Stimulated activated CD4-positive, alpha-beta T cell treated with anti-CD3 and anti-CD28 coated beads, TNF-alpha, amount 100 ng/mL, for 48 hours (primary cell): ENCODE measurements at places on chromosomes 5 and 9.
A peak's percentile ranks its signal among the peaks of the same experiment; 100 is the strongest.

- DNase-seq = no peak
These were observed 65.6 kb downstream of the COL5A1 start for GRCh38 chr9:134707031-134707680.

DNA sequence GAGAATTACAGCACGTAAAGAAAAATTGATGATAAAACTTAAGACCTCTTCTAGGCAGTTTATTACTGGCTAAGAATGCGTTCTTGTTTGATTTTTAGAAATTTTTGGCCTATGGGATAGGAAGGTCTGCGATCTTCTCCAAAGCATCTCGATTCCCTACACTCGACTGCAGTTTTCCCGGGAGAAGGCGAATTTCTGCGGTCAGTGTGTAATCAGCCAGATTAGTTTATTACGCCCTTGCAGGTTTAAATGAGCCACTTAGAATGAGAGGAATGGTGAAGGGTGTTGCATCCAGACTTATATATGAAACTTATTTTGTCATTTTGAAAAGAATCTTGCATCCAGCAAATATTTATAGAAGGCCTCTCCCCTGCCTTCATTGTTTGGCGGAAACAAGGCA, 1.2 kb downstream of the MTAP start:
- DNase-seq = no peak

GRCh38 chr5:92002721-92003274, 619.7 kb upstream of the ARRDC3 start:
- DNase-seq = no peak

- no peak for DNase-seq
These were observed 28.3 kb downstream of the BARHL1 start for GRCh38 chr9:132610661-132611060.

GRCh38 chr5:3317051-3317795, 278.4 kb upstream of the IRX1 start:
- DNase-seq = no peak

DNA sequence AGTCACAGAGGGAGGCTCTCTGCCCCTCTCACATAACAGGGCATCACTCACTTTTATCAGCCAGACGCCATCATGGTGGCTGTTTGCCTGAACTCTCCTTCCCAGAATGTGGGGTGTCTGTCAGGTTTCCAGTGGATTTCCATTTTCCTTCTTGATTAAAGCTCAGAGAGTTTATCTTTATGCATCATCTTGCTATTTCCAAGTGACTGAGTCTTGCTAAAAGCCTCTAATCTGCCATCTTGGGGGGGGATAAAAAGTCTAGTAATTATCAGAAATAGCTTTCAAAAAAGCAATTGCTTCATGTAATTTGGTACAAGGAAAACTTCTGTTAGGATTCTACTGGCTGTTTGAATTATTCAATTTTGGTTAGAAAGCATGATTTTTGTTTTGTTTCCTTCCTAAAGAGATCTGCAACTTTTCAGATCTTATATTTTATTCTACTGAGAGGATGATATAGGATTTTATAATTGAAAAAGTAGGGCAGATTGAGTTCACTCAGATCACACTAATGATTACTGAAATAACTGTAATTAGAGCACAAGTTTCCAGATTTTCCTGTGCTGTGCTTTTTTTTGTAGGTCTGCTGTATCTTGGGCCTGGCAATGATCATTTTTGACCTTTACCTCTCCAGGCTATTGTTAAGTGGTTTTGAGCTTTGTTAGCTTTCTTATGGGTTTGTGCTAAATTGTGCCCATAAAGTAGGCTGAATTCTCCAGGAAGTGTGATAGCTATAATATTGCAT, 661.5 kb downstream of the TLE4 start:
- no peak for DNase-seq

- no peak for DNase-seq
These were observed 67.7 kb downstream of the NDFIP1 start for GRCh38 chr5:142176255-142176654.

- no peak for DNase-seq
These were observed 39.3 kb upstream of the MVB12B start for GRCh38 chr9:126287166-126287866.

DNA sequence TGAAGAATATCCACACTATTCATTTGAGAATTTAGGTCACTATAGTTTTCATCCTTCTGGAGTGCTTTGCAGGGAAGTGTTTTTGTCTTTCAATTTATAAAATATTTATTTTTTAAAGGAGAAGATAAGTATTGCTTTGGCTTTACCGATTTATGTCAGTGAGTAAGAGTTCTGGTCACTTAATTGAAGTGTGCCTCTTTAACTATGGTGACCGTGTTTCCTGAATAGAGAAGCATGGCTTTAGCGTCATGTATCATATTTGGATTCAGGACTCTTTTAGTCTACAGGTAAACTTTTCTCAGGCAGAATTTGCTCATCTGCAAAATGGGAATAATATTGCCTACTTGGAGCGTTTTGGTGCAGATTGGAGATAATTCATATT, 902 bp downstream of the BDP1 start:
- DNase-seq = no peak

DNA sequence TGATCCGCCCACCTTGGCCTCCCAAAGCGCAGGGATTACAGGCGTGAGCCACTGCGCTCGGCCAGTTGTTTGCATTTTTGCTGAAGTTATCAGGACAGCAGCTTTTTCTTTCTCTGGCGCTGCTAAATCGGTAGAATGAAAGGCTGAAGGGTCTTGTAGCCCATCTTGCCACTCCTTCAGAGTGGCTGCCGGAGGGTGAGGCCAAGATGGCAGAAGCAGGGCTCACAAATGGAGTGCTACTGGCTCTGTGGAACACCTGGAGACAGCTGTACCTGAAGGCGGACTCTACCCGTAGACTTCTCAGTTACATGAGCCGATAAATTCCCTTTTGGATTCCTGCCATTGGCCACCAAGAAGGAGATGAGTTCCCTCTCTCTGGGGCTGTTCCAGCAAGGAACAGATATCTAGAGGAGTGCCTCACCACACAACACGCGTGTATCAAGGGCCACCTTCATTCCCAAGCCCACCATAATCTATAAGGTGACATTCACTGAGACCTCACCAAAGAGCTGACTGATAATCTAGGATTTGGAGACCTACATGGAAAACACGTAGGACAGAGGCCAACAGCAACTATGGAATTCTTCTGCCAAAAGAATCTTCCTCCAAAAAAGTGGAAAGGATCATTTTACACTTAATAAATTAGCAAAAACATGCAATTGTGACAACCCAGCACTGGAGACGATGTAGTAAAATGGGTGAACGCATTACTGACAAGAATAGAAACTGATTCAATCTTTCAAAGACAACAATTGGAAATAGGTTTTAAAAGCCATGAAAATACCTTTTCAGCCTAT, 21.8 kb downstream of the STK10 start:
- DNase-seq = no peak

- no peak for DNase-seq
These were observed 13.8 kb upstream of the CDC23 start for GRCh38 chr5:138226910-138227309.

DNA sequence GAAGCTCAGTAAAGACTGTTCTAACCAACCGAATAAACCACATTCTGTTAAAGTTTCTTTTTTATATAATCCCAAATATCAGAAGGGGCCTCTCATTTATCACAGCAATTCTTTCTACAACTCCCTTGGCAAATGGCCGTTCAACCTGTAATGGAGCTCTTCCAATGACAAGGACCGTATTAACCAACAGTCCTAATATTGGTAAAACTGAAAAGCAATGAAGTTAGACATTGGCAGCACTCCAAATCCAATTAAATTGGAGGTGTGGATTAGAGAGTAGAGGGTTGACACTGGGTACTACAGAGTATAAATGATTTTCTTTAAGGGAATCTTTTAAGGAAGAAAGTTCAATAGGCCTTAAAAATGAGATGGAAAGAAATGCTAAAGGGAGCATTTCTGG, 842 bp downstream of the TMED7 start:
- DNase-seq = no peak

GRCh38 chr9:22238809-22239684, 207.6 kb upstream of the DMRTA1 start:
- no peak for DNase-seq

DNA sequence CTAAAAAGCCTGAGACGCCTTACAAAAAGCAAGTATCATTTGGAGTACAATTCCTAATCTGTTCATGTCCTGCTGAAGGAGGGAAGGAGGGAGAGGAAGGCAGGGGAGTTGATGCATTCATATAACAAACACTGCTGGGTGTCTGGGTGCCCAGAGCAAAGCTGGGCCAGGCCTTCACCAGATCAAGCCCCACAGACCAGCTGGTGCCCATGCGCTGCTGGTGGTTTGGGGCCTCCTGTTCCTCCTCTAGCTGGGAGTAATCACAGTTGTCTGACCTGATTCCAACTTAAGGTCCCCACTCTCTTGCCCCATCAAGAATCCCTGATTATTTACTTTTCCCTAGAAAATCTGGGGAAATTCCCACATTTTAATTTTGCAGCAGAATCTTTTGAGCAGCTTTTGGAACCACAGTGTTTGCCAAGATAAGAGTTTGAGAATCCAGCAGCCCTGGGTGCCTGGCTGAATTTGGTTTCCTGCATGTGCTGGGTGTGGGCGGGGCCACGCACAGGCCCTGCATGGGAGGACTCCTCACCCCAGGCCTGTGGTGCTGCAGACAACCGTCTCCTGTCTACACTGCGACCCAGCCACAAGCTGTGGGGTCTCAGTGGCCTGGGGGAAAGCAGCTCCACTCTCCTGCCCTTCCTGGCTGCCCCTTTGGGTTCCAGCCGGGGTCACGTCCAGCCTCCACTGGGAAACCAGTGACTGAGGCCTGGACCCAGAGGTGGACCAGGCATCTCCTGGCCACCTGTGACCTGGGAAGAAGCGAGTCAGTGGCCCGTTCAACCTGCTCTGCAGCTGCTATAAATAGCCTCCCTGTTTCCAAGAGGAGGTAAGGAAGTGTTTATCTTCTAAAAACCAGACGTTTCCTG, 47.5 kb downstream of the NEURL1B start:
- DNase-seq = no peak

- no peak for DNase-seq
These were observed 8.0 kb downstream of the DMXL1 start for GRCh38 chr5:119078861-119079260.

DNA sequence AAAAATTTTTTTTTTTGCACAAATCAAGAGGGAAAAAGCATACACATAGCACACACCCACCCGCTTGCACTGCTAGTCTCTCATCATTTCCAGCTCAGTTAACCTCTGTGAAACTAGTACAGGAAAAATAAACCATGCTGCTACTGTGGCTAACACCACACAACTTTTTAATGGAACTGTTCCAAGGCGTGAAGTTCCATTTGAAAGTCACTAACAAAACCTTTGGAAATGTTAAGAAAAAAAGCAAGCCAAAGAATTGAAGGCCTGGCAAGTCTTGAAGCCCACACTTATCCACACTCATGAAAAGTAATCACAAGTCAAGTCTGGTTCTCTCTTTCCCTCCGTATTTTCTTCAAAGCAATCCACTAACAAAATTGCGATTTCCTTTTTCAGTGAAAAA, 116.3 kb downstream of the FANCC start:
- DNase-seq = no peak

DNA sequence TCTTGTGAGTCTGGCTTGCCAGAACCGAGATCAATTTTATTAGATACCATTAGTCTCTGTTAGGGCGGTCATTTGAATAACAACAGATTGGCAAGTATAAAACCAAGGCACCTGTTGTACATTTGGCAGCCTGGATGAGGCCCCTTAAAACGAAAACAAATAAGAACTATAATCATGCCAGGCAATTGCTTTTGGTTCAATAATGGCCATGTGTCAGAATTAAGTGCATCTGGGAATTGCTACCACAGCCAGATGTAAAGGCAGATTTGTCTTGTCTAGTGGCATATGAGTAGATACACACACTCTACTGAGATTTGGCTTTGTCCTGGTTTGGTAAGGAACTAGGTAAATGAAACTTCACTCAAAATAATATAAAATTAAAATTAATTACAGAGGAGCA, 1046.2 kb upstream of the DMAC1 start:
- no peak for DNase-seq

DNA sequence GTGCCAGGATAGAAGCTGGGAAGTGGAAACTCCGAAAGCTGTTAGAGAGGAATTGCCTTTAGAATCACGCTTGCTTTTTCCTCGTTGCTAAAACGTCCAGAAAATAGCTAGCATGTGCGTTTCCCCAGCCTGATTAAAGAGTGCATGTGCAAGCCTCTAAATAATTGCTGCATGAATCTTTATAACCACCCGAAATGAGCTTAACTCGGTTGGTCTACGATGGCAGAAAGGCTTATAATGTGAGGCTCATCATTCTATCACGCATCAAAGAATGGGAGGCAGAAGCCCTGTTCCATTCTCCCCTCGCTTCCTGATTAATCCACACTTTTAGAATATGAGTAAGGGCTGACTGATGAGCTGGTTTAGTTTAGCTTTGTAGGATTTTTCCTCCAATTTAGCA, 394.6 kb upstream of the WWC1 start:
- DNase-seq = no peak

GRCh38 chr5:22542340-22542739, 310.8 kb downstream of the CDH12 start:
- no peak for DNase-seq

DNA sequence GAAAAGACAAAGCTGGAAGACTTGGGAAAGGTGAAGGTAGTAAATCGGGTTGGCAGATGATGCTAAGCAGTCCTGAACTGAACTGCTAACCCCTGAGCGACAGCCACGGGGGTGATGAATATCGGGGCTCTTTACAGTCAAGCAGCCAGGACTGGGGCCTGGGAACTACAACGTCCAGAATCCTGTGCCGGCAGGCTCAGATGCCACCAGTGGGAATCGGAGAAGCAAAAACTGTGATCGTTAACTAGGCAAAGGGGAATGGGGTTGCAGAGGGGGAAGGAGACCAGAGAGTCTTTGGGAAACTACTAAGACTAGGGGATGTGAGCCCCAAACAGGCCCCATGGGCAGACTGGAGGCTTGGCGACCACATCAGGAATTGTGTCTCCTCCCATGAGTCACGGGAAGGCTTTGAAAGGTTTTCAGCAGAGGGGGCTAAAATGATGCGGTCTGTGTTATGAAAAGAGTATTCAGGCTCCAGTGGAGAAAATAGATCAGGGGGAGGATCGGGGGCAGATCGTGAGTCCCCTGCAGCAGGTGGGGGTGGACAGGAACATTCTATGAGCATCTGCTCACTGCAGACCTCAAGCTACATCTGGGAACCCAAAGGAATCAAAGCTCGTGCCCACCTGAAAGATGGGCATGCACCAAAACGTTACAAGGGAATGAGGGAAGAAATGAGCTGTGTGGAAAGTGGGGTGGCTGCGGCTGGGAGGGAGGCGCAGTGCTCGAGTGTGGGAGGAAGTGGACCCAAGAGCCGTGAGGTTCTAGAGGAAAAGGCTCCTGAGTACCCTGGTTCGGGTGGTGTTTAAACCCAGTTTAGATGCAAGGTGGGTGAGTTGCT, 53.8 kb downstream of the HRH2 start:
- DNase-seq = no peak

GRCh38 chr9:130866474-130866965, 30.1 kb downstream of the QRFP start:
- DNase-seq = peak; percentile 36

- DNase-seq = no peak
These were observed 3.9 kb upstream of the LCN9 start for GRCh38 chr9:135659252-135659651.

GRCh38 chr5:150593996-150594395, 46.5 kb upstream of the SYNPO start:
- DNase-seq = no peak
